Activated CD4-positive, alpha-beta T cell treated with anti-CD3 and anti-CD28 coated beads, Interleukin-2, Interleukin-4, amounts not matched to agents 100 ng/mL and 50 ng/mL, durations not matched to agents 16 hours and 8 hours (primary cell): ENCODE measurements at places on chromosomes 13 and 19.

GRCh38 chr19:48110350-48110966, at the start of gene PLA2G4C:
Gene PLA2G4C, minus strand, starts transcription at chr19:48110817. Its CDS starts 4,288 bp downstream, at chr19:48106529.
- DNase-seq = peak; percentile 86

DNA sequence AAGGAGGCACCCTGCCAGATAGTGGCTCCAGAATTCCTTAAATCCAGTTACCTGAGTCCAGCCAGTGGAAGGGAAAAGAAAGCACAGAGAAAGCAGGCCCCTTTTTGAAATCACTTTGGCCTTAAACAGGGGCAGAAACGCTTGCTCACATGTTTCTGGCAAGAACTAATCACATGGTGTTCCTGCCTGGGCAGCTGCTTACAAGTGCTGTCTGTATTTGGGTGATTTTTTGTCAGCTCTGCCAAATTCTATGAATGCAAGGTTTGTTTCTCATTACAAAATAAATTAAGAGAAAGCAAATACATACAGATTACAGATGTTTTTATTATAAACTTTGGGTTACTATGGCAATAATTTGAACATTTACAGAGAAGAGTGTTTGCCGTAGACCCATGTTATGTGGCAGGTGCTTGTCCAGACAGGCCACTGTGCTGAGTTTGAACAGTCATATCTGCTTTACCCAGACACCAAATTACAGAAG, 1237.8 kb downstream of the SLITRK5 start:
- DNase-seq = no peak

GRCh38 chr19:29248332-29248844, 35.4 kb upstream of the UQCRFS1 start:
- DNase-seq = no peak

GRCh38 chr19:49056101-49056901, 1.2 kb downstream of the CGB7 start:
- peak; percentile 39 for DNase-seq

DNA sequence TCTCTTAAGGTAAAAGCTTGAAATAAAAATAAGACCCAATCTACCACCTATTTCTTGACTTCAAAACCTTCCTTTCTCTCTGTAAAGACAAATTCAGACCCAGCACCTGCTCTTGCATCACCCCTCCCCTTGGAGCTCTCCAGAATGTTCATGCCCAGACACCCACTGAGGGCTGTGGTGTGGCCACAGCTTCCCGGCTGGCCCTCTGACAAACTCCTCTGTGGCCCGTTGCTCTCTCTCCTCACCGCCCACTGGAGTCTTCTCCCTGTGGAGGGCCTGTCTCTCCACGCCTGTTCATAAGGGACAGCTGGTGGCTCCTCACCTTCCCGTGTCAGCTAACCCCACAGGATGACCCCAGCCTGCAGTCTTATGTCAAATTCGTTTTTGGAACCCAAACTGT, 49.1 kb downstream of the TSSK6 start:
- no peak for DNase-seq
